ENCODE measurements at places on chromosomes 5 and 9. TPM values are rescaled to one million over a fixed set of nuclear protein-coding genes. Genes with fewer than 3 reads are reported as not detected.

The PCDHA6 gene
- 0.67 TPM for total RNA-seq

The RGS14 gene
- total RNA-seq, result 6.1 TPM

The GLDC gene
- 0.33 TPM for total RNA-seq

The PDCD1LG2 gene
- total RNA-seq, result 14.5 TPM

The PCDHA1 gene
- not detected for total RNA-seq

The UBAP2 gene
- total RNA-seq, result 34.9 TPM

The INSL6 gene
- total RNA-seq, result not detected

The LOX gene
- 28.0 TPM for total RNA-seq

The C8G gene
- 0.50 TPM for total RNA-seq

The CNTNAP3B gene
- total RNA-seq, result 16.6 TPM

The TEX48 gene
- total RNA-seq, result not detected

The PCDHB7 gene
- total RNA-seq, result 0.14 TPM

The CATSPER3 gene
- not detected for total RNA-seq

The SLC6A3 gene
- not detected for total RNA-seq

The CCDC112 gene
- total RNA-seq, result 6.5 TPM

The GLRA1 gene
- not detected for total RNA-seq

The SLC25A2 gene
- total RNA-seq, result 0.28 TPM

The PIGO gene
- total RNA-seq, result 17.8 TPM

The WDR55 gene
- total RNA-seq, result 26.8 TPM

The OBP2B gene
- total RNA-seq, result 0.50 TPM

The TOR4A gene
- 1.5 TPM for total RNA-seq

The TCERG1 gene
- total RNA-seq, result 53.8 TPM

The FOXD4L3 gene
- 0.61 TPM for total RNA-seq

The NMUR2 gene
- not detected for total RNA-seq

The TMED9 gene
- total RNA-seq, result 275 TPM

The KCNIP1 gene
- not detected for total RNA-seq

The ACTBL2 gene
- 0.50 TPM for total RNA-seq

The IL33 gene
- 0.50 TPM for total RNA-seq

The PCDHA11 gene
- 2.0 TPM for total RNA-seq

The S100Z gene
- total RNA-seq, result not detected

The PCDHGB7 gene
- total RNA-seq, result 6.2 TPM

The ANAPC2 gene
- total RNA-seq, result 45.3 TPM

Data from mammary epithelial cell (primary cell).